ENCODE measurements at places on chromosomes 11 and 22. TPM values are rescaled to one million over a fixed set of nuclear protein-coding genes. Genes with fewer than 3 reads are reported as not detected.

GRCh38 chr11:92461447-92461846 lies 236.8 kb downstream of the FAT3 start:
- no peak for DNase-seq

DNA sequence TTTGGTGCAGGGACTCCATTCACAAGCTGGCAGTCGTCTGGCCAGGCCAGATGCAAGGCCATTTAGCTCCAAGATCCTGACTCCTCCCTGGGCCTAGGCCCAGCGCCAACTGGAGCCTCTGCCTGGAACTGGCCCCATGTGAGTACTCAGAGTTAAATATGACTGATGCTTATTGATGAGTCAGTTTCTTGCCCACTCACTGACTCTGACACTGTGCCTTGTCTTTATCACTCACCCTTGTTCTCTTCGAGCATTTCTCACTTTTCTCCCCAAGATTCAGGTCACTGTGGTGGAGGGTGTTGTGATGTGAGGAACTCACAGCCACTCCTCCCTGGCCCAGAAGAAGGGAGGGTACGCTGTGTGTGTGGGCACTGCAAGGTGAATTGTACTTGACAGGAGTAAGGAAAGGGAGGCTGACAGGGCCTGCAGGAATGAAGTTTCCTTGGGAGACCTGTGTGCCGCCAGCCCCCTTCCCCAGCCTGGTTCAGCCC lies 23.2 kb upstream of the ST3GAL4 start:
- peak; percentile 38 for DNase-seq

DBX1 gene
- not detected for total RNA-seq

RAB30 gene
- total RNA-seq, result 54.0 TPM

DNA sequence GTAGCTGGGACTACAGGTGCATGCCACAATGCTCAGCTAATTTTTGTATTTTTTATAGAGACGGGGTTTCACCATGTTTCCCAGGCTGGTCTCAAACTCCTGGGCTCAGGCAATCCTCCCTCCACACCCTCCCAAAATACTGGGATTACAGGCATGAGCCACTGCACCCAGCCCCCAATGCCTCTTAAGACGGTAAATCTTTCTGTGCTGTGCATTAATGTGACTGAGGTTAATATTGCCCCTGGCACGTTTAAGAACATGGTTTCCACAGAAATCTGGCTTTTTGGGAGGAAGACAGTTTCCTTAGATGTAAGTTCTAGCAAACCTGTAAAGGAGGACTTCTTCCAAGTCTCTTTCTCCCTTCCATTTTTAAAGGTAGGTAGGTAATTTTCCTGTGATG lies 6.1 kb upstream of the HORMAD2 start:
- no peak for DNase-seq

- no peak for DNase-seq
Measured at GRCh38 chr11:45906096-45906682, 882 bp downstream of the FREY1 start.

- no peak for DNase-seq
Measured at GRCh38 chr22:24162436-24162835, 18.9 kb upstream of the SUSD2 start.

DNA sequence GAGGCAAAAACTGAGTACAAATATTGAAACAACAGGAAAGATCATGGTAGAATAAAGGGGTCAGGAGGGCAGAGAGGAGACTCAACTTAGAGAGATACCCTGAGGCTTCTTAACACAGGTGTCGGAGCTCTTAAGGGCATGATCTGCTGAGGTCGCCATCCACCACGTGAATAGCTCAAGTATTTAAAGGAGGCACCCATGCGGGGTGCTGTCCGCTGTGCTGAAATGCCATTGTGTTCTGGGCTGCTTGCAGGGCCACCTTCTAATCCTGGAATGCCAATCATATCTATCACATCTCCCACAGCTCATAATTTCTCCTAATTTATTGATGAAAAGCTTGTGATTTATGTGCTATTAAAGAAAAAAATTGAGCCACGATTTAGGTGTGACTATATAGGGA lies 90.2 kb downstream of the SEZ6L start:
- no peak for DNase-seq

DNA sequence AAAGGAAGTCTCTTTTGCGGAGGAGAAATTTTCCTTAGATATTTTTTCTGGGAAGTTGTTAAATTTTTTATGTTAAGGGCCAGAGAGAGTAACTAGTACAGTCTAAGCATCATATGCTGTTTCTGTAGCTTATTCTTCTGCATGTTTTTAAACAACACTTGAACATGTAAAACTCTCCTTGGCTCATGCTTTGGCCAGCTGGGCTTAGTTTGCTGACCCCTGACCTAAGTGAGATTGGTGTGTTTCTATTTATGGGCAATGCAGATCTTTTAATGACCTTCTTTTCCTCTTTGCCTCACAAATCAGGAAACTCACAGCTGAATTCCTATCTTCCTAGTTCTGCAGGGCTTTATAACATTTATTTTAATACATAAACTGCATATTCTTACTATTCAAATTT lies 942.5 kb downstream of the OPCML start:
- DNase-seq, result no peak
